ENCODE measurements at places on chromosomes 1 and 21. TPM values are rescaled to one million over a fixed set of nuclear protein-coding genes. Genes with fewer than 3 reads are reported as not detected.

The PLA2G4A gene
- 12.5 TPM for total RNA-seq

The MYBPH gene
- total RNA-seq = not detected

The DDAH1 gene
- 6.9 TPM for total RNA-seq

The OR2L2 gene
- total RNA-seq = not detected
